ENCODE measurements at places on chromosomes 7 and 10.
A peak's percentile ranks its signal among the peaks of the same experiment; 100 is the strongest.

GRCh38 chr7:142938611-142939010 lies 673 bp upstream of the LLCFC1 start:
- H3K36me3 ChIP-seq: no peaks in the 10 kb centered on the region
- H3K4me1 ChIP-seq: no peaks in the 10 kb centered on the region
- no peaks in the 10 kb centered on the region for H3K27me3 ChIP-seq
- H3K27ac ChIP-seq: no peak overlapping the region

- H3K4me3 ChIP-seq: no peak overlapping the region
- H3K4me1 ChIP-seq: no peaks in the 10 kb centered on the region
- no peak overlapping the region for H3K27ac ChIP-seq
- H3K36me3 ChIP-seq: peaks cover 8% of the 10 kb centered on the region
These were observed 28.8 kb downstream of the RNF216 start for GRCh38 chr7:5752663-5753062.

GRCh38 chr7:105940109-105940508 lies 23.0 kb upstream of the CDHR3 start:
- no peaks in the 10 kb centered on the region for H3K36me3 ChIP-seq
- H3K4me1 ChIP-seq: no peaks in the 10 kb centered on the region
- H3K4me3 ChIP-seq: no peak overlapping the region
- DNase-seq: no peak
- H3K27me3 ChIP-seq: no peaks in the 10 kb centered on the region

GRCh38 chr7:101936611-101937231 lies 119.3 kb downstream of the CUX1 start:
- H3K4me3 ChIP-seq: peak overlapping the region; percentile 27
- no peaks in the 10 kb centered on the region for H3K27me3 ChIP-seq
- peak; percentile 65 for DNase-seq
- no peaks in the 10 kb centered on the region for H3K36me3 ChIP-seq
- peak overlapping the region; percentile 54 for H3K27ac ChIP-seq

- H3K27ac ChIP-seq: no peak overlapping the region
- H3K4me1 ChIP-seq: no peaks in the 10 kb centered on the region
- no peak for DNase-seq
- no peak overlapping the region for H3K4me3 ChIP-seq
- H3K27me3 ChIP-seq: no peaks in the 10 kb centered on the region
These were observed 102.5 kb upstream of the APBB1IP start for GRCh38 chr10:26335574-26336093.

- no peaks in the 10 kb centered on the region for H3K4me1 ChIP-seq
- no peaks in the 10 kb centered on the region for H3K36me3 ChIP-seq
- H3K4me3 ChIP-seq: no peak overlapping the region
- H3K27ac ChIP-seq: no peak overlapping the region
- peak; percentile 23 for DNase-seq
These were observed 170.7 kb downstream of the HDAC9 start for GRCh38 chr7:18666107-18666728.

DNA sequence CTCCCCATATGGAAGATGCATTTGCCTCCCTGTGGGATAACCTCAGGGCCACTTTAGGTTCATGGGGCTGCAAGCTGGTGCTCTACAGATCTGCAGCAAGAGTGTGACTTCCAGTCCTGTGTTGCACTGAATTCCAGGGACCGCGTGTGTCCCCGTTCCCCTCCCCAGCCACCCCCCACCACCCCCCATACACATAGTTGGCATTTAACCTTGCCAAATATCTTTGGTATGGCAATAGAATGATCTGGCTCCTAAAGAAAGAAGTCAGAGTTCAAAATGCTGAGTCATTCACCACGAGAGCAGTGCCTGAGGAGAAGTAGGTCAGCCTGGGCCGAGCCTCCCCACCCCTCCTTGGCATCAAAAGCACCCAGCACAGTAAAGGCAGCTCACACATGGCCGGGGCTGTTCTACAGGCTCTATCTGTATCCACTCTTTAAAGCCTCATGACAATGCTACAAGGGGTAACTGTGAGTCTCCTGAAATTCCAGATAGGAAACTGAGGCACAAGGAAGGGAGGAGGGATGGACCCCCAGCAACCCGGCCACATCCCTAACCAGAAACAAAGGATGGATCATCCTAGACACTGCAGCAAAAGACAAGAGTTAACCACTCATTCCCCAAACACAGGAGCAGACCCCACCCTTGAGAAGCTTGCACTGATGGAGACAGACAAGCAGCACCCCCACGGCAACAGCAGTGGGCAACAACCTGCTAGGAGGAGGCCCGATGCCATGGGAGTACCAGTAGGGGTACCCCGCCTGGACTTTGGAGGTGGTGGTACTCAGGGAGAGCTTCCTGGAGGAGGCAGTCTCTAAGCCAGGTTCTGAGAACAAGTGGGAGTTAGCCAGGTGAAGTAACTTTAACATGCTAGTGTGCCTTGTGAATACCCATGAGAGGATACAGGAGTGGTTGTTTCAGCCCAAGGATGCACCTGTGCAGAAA lies 70.3 kb upstream of the NANOS1 start:
- H3K4me1 ChIP-seq: no peaks in the 10 kb centered on the region
- H3K27ac ChIP-seq: no peak overlapping the region
- no peaks in the 10 kb centered on the region for H3K36me3 ChIP-seq
- no peaks in the 10 kb centered on the region for H3K27me3 ChIP-seq
- H3K4me3 ChIP-seq: no peak overlapping the region
- peak; percentile 19 for DNase-seq

DNA sequence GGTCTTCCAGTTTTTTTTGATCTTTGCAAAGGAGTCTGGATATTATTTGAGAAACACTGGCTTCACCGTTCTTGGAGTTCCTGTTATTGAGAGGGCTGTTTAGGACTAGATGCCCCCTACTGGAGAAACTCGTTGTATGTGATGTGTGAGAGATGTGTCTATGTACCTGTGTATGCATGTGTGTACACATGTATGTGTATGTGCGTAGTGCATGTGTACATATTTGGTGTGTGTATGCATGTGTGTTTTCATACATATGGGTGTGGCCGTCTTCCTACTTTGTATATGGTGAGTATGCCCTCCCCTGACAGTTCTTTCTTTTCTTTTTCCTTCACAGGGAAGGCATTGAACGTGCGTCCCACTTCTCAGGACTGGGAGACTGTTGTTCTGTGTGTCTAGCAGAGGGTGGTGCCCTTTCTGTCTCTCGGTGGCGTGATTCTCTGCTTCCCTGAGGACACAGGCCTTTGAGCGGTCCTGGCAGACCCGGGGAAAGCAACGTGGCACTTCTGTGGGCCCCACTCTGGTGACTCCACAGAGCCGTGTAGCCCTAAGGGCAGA lies 3.0 kb upstream of the CALHM3 start:
- H3K27ac ChIP-seq: no peak overlapping the region
- no peaks in the 10 kb centered on the region for H3K27me3 ChIP-seq
- no peaks in the 10 kb centered on the region for H3K36me3 ChIP-seq
- H3K4me1 ChIP-seq: no peaks in the 10 kb centered on the region

DNA sequence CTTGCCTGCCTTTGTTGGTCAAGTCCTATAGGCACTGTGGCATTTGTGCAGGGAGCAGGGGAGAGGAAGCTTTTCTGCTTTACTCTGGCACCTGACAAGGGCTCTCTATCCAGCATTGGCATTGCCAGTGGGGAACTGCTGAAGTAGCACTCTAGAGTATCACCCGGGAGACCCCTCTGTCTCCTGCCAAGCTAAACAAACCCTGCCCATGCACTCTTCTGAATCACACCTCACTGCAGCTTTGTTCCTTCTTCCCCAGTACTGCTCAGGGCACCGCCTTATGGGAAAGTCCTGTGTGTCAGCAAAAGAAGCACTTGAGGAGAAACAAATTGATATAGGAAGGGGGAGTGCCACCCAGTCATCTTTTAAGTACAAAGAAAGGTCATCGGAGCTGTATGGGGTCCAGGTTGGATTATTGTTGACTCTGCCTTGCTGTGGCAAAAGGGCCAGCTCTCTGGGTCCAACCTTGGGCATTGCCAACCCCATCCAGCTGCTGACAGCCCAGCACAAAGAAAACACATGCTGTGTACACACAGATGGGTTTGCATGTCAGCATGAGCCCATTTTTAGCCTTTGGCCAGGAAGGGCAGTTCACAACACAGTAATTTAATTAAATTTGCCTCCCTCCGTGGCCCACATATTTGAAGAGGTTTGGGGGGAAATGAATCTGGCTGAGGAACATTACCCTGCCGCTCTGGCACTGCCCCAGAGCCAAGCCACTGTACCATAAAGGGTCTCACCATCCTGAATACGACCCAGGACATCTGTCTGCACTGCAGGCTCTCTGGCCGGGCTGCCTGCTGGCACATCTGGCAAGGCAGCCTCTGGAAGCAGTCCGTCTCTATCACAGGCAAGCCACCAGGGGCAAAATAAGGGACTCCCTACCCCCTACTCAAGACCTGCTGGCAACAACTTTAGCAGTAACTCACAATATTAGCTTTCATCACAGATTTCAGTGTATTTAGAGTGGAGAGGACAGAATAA lies 13.1 kb downstream of the LRRC4 start:
- H3K27ac ChIP-seq: no peak overlapping the region
- DNase-seq: no peak
- no peaks in the 10 kb centered on the region for H3K27me3 ChIP-seq
- H3K36me3 ChIP-seq: no peaks in the 10 kb centered on the region
- H3K4me1 ChIP-seq: peaks cover 24% of the 10 kb centered on the region

DNA sequence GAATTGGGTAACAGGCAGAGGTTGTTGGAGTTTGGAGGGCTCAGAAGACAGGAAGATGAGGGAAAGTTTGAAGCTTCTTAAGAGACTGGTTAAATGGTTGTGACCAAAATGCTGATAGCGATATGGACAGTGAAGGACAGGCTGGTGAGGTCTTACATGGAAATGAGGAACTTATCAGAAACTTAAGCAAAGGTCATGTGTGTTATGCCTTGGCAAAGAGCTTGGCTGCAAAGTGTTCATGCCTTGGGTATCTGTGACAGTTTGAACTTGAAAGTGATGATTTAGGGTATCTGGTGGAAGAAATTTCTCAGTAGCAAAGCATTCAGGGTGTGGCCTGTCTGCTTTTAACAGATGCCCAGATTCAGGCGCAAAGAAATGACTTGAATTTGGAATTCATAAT lies 64.5 kb upstream of the EEPD1 start:
- H3K36me3 ChIP-seq: no peaks in the 10 kb centered on the region
- no peak overlapping the region for H3K4me3 ChIP-seq
- H3K27me3 ChIP-seq: no peaks in the 10 kb centered on the region
- no peak for DNase-seq
- no peaks in the 10 kb centered on the region for H3K4me1 ChIP-seq

DNA sequence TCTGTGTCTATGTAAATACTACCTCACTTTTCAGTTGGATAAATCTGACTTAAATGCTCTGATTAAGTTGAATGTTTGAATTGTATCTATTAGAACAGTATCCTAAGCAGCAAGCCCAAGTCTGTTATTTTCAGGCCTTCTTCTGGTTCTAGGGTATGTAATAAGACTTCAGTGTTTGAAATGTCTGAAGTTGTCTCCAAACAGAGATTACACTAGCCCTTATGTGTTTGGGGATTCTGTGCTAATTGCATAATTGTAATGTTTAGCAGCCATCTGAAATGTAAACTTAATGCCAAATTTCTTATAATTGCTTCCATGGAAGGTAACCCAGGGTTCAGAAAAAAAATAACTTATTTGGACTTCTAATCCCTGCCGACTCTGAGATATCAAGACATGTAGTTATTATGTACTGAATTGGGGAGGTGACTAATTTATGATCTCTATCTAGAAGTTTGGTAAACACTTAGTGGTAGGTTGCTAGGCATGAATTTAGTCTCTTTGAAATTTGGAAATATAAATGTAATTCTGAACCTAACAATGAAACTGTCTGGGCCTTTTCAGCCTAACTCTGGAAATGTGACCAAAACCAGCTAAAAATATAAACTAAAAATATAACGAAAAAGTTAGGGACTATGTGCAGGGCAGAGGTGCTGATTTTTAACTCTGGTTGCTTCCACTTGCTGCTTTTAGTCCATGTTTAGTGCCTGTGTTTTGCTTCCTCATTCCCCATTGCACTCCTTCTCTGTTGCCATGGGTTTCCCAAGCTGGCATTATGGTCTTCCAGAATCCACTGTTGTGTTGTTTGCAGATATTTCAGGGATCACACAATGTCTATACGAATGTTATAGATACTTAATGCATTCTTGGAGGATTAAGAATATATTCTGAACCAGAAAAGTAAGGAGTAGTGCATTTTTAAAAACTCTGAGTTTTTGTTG lies 54.8 kb downstream of the MCU start:
- H3K4me1 ChIP-seq: peaks cover 2% of the 10 kb centered on the region
- no peak for DNase-seq
- H3K27me3 ChIP-seq: no peaks in the 10 kb centered on the region
- H3K27ac ChIP-seq: no peak overlapping the region
- no peaks in the 10 kb centered on the region for H3K36me3 ChIP-seq

Data from H1 (cell line).